Stimulated activated CD4-positive, alpha-beta T cell treated with anti-CD3 and anti-CD28 coated beads, Interleukin-1b, Interleukin-23, amount 100 ng/mL, for 1 hour (primary cell): ENCODE measurements at places on chromosomes 5 and 9.

GRCh38 chr5:78041805-78042204 is 252.7 kb downstream of the AP3B1 start:
- no peak for DNase-seq

- no peak for DNase-seq
These were observed 73.9 kb downstream of the PIK3R1 start for GRCh38 chr5:68289498-68289897.

DNA sequence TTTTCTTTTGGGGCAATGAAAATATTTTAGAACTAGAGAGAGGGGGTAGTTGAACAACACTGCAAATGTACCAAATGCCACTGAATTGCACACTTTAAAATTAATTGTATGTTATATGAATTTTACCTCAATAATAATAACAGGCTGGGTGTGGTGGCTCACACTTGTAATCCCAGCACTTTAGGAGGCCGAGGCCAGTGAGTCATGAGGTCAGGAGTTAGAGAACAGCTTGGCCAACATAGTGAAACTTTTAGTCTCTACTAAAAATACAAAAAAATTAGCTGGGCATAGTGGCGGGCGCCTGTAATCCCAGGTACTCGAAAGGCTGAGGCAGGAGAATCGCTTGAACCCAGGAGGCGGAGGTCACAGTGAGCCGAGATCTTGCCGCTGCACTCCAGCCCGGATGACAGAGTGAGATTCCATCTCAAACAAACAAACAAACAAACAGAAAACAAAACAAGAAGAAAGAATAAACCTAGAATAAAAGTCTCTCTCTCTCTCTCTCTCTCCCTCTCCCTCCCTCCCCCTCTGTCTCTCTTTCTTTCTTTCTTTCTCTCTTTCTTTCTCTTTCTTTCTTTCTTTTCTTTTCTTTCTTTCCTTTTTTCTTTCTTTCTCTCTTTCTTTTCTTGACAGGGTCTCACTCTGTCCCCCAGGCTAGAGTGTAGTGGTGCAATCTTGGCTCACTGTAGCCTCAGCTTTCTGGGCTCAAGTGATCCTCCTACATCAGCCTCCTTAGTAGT is 91.1 kb downstream of the BASP1 start:
- DNase-seq: no peak

DNA sequence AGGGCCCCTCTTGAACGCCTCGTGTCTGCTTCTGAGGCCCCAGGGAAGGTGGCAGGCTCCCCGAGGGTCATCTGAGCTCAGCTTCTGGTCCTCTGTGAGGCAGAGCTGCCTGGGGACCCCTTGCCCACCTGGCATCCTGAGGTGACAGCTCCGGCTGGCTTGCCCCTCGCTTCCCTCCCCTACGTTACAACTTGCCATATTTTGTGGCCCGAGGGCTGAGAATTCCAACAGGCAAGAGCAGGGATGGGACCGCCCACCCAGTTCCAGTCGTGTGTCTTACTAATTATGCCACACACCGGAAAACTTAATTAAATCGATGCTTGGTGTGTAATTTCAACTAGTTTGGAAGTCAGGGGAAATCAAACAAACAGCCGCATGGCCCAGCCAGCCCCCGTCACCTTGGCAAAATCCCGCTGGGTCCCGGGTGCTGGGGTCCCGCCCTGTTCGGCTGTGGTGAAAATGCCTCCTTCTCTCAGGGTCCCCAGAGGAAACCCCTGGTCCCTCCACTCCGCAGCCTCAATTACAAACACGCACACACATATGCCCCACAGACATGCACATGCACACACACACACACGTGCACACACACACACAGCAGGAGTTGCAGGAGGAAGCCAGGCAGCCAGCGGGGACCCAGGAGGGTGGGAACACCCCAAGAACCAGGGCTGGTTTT is 221.0 kb upstream of the IER5L start:
- no peak for DNase-seq

GRCh38 chr5:87829217-87829551 is 416.5 kb upstream of the CCNH start:
- DNase-seq: no peak

GRCh38 chr9:117535973-117536372 is 121.1 kb upstream of the ASTN2 start:
- no peak for DNase-seq

- no peak for DNase-seq
These were observed 128.2 kb upstream of the IRX2 start for GRCh38 chr5:2879701-2880100.

- no peak for DNase-seq
These were observed 213.4 kb downstream of the GAS1 start for GRCh38 chr9:86733929-86734328.

- DNase-seq: peak; percentile 16
These were observed 206.4 kb downstream of the C9orf50 start for GRCh38 chr9:129414377-129414992.

DNA sequence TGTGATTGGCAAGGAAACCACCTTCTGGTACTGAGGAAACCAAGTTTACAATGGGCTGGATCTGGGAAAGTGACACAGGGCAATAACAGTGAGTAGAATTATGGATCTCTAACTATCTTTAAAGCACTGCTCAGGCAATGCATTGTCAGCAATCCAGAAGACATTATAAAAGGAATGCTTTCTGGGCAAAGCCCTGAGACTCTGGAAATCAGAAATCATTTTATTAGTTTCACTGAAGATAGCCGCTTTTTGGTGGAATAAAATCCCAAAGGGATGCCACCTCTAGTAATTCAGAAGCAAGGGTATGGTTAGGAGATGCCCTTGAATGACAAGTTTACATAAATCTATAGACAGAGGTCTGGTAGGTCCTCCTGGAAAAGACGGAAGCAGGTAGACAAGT is 211.1 kb downstream of the DMRT2 start:
- no peak for DNase-seq

DNA sequence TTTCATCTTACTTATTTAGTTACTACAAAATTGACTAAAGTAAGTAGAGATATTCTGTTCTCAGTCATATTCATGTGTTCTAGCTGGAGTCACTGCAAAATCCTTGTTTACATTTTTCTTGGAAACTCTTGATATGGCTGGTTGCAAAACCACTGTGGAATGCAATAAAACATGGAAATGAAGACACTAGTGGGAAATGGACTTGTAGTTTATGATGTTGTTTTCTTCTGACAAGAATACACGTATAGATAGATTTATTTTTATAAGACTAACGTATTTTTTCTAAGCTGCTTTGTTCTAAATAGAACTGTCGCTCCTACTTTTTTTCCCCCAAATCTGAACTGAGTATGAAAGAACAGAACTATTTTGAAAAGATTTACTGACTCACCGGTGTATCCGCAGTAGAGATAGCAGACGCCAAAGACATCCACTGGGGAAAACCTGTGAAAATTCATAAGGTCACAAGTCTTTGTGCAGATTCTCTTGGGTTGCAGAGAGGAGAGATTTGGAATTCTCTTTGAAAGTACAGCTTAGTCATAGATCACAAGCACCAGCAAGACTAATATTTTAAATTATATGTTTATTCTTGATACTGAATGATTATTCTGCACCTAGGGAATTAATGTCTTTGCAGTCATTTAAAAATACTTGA is 119.6 kb upstream of the TAF11L2 start:
- DNase-seq: no peak

DNA sequence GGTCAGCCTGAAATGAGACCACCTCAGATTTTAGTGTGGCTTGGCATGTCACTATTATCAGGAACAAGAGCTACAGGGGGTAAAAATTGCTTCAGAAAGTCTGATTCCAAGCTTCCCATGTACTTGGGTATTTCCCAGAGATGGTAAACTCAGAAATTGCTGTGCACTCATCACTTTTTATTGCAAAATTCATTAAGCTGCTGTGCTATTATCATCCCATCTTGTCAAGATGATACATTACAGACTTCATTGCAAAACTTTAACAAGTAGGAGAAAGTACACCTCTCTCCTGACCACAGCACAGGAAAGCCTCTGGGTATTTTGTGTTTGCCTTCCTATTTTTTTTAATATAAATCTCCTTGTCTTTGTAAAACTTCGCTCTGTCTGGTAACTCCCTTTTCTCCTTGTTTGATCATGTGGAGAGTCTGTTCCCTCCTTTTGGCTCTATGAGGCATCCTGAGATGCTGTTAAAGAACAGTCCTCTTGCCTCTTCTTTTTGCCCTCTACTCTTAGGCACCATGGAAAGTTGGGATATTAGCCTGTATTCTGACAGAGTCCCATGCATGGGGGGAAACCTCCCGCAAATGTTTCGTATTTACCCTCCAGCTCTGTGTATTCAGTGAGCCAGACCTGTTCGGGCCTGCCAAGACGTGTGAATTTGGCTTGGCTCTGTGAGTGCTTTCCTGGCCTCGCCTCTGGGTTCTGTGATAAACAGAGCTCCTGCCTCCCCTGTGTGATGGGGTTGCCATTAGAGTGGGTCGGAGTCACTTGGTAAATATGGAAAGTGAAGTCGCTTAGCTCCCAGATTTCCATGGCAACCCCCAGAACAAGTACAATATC is 260.7 kb downstream of the NR3C1 start:
- DNase-seq: no peak

GRCh38 chr9:92196400-92196799 is 81.2 kb upstream of the SPTLC1 start:
- DNase-seq: no peak

DNA sequence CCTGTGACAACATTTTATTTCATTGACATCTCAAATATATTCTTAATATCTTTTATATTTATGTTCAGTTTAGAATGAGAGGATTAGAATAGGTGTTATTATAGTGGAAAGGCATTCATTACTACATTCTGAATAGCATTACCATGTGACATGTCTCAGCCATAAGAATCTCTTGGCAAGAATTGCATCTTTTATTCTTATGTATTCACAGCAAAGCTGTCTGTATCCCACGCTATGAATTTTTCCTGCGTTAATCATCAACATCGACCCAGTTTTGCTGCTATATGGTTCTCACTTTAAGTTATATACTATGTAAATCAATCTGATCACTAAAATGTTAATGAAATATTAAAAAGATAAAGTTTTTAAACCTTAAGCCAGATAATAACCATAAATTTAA is 248.6 kb downstream of the TMEM232 start:
- DNase-seq: no peak

DNA sequence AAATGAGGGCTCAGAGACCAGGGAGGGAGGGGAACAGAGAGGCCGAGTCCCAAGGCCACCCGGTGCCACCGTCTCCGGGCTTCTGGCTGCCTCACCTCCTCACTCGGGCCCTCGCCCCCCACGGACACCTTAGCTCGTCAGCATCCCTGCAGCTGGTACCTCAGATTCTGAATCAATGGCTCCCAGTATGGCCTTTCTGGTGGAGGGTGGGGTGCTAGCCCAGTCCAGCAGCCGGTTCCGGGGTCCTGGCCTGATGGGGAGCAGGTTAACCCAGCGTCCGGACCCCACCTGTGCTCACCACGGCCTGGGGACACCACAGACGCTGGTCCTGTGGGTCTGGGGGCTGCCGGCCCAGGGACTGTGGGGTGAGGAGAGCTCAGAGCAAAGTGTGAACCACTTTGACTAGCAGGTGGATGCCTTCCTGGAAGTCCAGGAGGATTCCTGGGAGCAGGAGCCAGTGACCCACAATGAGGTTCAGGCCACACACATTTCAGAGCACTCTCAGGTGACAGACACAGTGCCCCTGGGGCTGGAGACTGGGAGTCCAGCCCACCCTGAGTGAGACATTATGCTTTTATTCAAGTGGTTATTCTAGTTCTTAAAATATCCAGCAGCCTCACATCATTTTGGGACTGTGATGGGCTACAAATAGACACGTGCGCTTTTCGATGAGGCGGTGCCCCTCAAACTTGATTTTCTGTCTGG is 53.3 kb downstream of the AHRR start:
- no peak for DNase-seq

DNA sequence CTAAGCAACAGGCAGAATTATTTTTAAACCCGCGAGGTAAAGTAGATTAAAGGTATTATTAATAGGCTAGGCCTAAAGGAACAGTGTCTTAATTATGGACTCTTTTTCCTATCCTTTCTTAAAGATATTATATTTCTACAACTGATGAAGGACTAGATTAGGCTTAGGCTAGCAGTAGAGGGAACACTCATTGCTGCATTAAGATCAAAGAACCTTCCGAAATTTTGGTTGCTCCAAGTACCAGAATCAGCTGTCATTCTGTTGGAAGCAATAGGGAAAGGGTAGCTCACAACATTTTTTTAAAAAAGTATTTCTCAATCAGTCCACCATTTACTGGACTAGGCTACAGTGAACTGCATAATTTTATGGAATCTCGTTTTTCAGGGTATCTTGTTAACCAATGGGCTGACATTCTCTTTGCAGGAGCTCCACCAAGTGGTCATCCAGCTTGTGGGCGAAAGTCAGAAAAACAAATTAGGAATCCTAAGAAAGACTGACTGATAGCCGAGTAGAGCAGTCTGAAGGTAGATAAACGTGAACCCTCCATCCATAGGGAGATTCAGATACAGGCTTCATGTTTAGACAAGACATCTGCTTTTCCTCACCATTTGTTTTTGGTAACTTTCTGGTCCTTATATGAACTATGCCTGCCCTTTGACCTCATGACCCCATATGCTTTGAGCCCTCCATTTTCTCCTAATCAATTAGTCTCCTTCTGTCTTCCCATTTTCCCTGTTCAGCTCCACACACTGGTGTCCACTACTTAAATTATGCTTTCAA is 103.6 kb upstream of the CHD1 start:
- no peak for DNase-seq

- DNase-seq: no peak
These were observed 2.2 kb downstream of the ST6GALNAC6 start for GRCh38 chr9:127897193-127897692.

GRCh38 chr5:78287833-78288232 is 6.7 kb downstream of the AP3B1 start:
- DNase-seq: no peak

GRCh38 chr9:77291714-77292113 is 114.4 kb downstream of the VPS13A start:
- DNase-seq: no peak

DNA sequence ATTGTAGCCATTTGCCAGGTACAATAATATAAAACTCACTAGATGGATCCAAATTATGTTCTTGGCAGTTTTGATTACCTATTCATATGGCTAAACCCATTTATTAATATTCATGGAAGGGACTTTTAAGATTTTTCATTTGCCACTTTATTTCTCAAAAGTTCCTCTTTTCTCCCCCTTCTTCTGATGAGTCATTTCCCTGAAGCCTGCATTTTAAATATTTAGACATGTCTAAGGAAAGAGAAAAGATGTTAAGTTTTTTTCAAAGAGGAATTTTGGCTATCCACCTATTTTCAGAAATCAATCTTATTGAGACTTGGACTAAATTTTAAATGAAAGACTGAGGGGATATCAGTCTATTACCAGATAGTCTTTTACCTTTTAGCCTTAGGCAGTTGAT is 1189.4 kb downstream of the EFNA5 start:
- DNase-seq: no peak
